OCI-M1 (cell line): ENCODE measurements at places on chromosomes 2 and 18.
A peak's percentile ranks its signal among the peaks of the same experiment; 100 is the strongest.

- DNase-seq, result no peak
Observed at GRCh38 chr2:181658444-181658843, 1.5 kb upstream of the CERKL start.

DNA sequence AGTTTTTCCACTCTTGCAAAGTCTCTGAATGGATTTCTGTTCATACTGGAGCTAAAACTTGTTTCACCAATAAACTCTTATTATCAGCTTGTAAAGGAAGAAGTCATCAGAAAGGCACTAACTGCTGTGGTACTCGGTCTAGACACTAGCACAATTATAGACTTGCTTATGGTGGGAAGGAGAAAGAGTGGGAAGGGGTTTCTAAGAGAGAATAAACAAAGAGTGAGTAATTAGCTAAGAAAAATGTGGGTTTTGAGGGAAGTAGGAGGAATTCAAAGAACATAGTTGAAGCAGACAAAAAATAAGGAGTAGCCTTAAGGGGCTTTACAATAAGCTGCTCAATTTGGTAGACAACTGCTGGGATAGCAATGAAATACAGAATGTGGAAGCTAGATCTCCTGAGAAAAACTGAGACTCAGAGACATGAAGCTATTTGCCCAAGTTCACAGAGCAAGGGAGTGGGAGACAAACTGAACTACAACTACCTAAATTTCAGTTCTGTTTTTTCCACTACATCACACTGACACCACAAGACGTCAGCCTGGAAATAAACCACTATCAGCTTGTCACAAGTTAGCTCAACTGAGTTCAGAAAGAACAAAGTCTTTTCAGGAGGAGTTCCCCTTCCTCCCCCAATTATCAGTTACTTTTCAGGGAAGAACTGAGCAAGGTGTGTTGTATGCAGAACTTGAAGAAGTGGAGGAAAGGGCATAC, 59.7 kb downstream of the MAP4K3 start:
- peak; percentile 89 for DNase-seq

- DNase-seq, result no peak
Observed at GRCh38 chr2:74447230-74447999, 5.7 kb upstream of the RTKN start.

- DNase-seq, result no peak
Observed at GRCh38 chr2:110991911-110992310, 128.8 kb upstream of the BCL2L11 start.

DNA sequence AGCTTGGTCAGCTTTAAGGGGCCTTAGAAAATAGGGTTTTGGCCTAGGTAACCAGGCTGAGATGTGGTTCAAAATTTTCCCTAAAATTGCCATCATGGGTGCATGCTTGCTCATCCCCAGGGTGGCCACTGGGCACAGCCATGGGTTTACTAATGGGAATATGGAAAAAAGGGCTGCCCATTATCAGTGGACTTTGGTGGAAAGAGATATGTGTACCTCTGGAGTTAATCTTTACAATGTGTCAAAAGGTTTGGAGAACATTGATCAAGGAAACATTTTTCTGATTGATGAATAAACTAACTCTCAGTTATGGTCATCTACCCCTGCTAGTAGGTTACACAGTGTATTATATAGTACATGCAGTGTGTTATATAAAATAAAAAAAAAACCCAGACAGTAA, 13.1 kb downstream of the KDM3A start:
- DNase-seq, result no peak

GRCh38 chr2:125455110-125455509, 1200.8 kb upstream of the GYPC start:
- no peak for DNase-seq

GRCh38 chr2:231573096-231573495, 19.6 kb upstream of the TEX44 start:
- no peak for DNase-seq

GRCh38 chr18:67577386-67577785, 60.9 kb upstream of the DSEL start:
- no peak for DNase-seq

GRCh38 chr2:199131136-199131655, 326.5 kb downstream of the SATB2 start:
- no peak for DNase-seq

- DNase-seq, result peak; percentile 78
Observed at GRCh38 chr2:74690571-74690970, 36.5 kb downstream of the SEMA4F start.

GRCh38 chr2:49177194-49177593, 22.9 kb upstream of the FSHR start:
- DNase-seq, result no peak

DNA sequence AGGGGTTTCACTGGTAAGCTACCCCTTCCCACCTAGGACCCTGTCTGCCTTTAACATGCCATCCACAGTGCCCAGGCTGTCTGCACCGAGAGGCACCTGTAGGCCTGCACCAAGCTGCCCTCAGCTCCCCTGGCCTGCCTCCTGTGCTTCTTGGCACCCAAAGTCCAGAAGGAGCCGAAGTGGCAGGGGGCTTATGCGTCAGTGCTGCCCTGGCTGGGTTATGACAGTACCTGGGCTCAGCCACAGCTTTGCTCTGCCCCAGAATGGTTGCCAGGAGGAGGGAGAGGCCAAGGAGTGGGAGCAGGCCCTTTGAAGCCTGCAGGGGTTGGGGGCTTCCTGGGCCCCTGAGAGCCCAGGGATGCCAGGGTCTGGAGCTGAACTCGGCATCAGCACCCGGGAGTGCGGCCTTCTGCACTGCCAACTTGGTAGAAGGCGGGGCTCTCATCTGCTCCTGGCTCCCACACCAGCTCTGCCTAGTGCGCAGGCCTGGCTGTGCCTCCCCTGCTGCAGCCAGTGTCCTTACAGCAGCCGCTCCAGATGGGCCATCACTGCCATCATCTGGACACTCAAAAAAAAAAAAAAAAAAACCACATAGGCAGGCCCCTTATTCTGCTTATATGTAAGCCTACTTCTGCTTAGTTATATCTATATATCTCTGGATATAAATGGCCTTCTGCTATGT, 155.4 kb downstream of the THSD7B start:
- no peak for DNase-seq

DNA sequence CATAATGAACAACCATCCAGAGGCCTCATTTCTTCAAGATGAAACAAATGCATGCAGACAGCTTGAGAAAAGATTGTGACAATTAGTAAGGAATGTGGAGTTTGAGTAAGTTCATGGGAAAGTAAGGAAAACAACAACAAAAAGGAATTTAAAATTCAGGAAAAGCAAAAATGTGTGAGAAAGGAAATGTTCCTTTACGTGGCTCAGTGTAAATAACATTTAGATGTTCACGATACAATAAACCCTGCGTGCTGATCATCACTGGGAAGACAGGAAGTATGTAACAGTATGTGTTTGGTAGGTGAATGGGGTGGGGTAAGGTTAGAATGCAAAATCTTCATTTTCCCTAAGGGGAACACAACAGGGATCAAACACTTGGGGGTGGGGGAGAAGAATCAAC, 72.7 kb downstream of the TRIP12 start:
- DNase-seq, result no peak
